Activated naive CD8-positive, alpha-beta T cell treated with anti-CD3 and anti-CD28 coated beads for 36 hours (primary cell): ENCODE measurements at places on chromosomes 12 and 14. TPM values are rescaled to one million over a fixed set of nuclear protein-coding genes. Genes with fewer than 3 reads are reported as not detected.

The BICDL1 gene
- total RNA-seq, result 62.7 TPM

The LMNTD1 gene
- not detected for total RNA-seq

The KRT85 gene
- not detected for total RNA-seq

The CDCA3 gene
- 62.5 TPM for total RNA-seq

The PKP2 gene
- total RNA-seq, result 0.18 TPM

The PIWIL1 gene
- not detected for total RNA-seq

The FRMD6 gene
- total RNA-seq, result 3.4 TPM

The POTEM gene
- total RNA-seq, result not detected

The HOXC11 gene
- not detected for total RNA-seq

The GALNT8 gene
- not detected for total RNA-seq

The LALBA gene
- not detected for total RNA-seq

The FERMT2 gene
- total RNA-seq, result 2.3 TPM

GRCh38 chr14:36949371-36949770 lies 223.0 kb downstream of the SLC25A21 start:
- no peaks in the 10 kb centered on the region for H3K4me1 ChIP-seq
- no peaks in the 10 kb centered on the region for H3K36me3 ChIP-seq
- no peak for DNase-seq
- no peak overlapping the region for H3K4me3 ChIP-seq

- no peaks in the 10 kb centered on the region for H3K27me3 ChIP-seq
- DNase-seq, result peak; percentile 45
- no peak overlapping the region for H3K27ac ChIP-seq
- peaks cover 17% of the 10 kb centered on the region for H3K36me3 ChIP-seq
- H3K4me1 ChIP-seq, result peaks cover 37% of the 10 kb centered on the region
Measured at GRCh38 chr12:21502164-21502496, 541 bp downstream of the GOLT1B start.

- H3K36me3 ChIP-seq, result no peaks in the 10 kb centered on the region
- H3K27ac ChIP-seq, result no peak overlapping the region
- DNase-seq, result no peak
- H3K4me3 ChIP-seq, result no peak overlapping the region
- H3K27me3 ChIP-seq, result peaks cover 71% of the 10 kb centered on the region
- H3K4me1 ChIP-seq, result peaks cover 9% of the 10 kb centered on the region
Measured at GRCh38 chr14:90056826-90057225, 5.0 kb upstream of the KCNK13 start.

- H3K36me3 ChIP-seq, result no peaks in the 10 kb centered on the region
- H3K27me3 ChIP-seq, result no peaks in the 10 kb centered on the region
- no peak overlapping the region for H3K4me3 ChIP-seq
- no peak for DNase-seq
Measured at GRCh38 chr12:32478858-32479725, 79.7 kb downstream of the FGD4 start.

GRCh38 chr12:121191151-121191550 lies 18.8 kb upstream of the P2RX4 start:
- H3K4me3 ChIP-seq, result no peak overlapping the region
- H3K27me3 ChIP-seq, result no peaks in the 10 kb centered on the region
- DNase-seq, result no peak
- H3K36me3 ChIP-seq, result no peaks in the 10 kb centered on the region

GRCh38 chr14:104481323-104481722 lies 98.2 kb upstream of the C14orf180 start:
- H3K4me1 ChIP-seq, result peaks cover 1% of the 10 kb centered on the region
- peaks cover 2% of the 10 kb centered on the region for H3K36me3 ChIP-seq
- no peak for DNase-seq
- no peak overlapping the region for H3K27ac ChIP-seq

DNA sequence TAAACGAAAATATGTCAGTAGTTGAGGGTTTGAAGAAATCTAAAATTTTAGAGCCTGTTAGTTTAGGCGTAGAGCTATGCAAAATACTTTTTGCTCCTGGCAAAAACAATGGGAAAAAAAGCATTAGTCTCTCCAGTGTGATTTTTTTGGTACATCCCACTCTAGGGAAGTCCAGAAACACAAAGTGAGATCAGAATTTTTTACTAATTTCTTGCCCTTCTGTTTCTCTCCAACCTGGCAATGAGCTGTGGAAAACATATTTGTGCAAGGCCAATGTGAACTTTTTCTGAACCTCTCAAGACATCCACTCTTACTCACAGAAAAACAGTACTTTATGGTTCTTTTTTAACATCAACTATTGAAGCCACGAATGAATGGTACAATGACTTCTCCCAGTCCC lies 56.9 kb upstream of the DCN start:
- H3K4me1 ChIP-seq, result peaks cover 1% of the 10 kb centered on the region
- DNase-seq, result no peak
- no peak overlapping the region for H3K4me3 ChIP-seq

GRCh38 chr14:75196468-75196867 lies 20.1 kb upstream of the TMED10 start:
- no peaks in the 10 kb centered on the region for H3K4me1 ChIP-seq
- no peak overlapping the region for H3K27ac ChIP-seq
- H3K27me3 ChIP-seq, result no peaks in the 10 kb centered on the region
- no peaks in the 10 kb centered on the region for H3K36me3 ChIP-seq
- DNase-seq, result no peak
- H3K4me3 ChIP-seq, result no peak overlapping the region

GRCh38 chr14:76112889-76113624 lies 38.7 kb upstream of the GPATCH2L start:
- peaks cover 11% of the 10 kb centered on the region for H3K27me3 ChIP-seq
- no peak overlapping the region for H3K27ac ChIP-seq
- no peaks in the 10 kb centered on the region for H3K36me3 ChIP-seq
- no peak overlapping the region for H3K4me3 ChIP-seq
- no peaks in the 10 kb centered on the region for H3K4me1 ChIP-seq
- DNase-seq, result no peak

- H3K36me3 ChIP-seq, result no peaks in the 10 kb centered on the region
- no peaks in the 10 kb centered on the region for H3K27me3 ChIP-seq
- no peaks in the 10 kb centered on the region for H3K4me1 ChIP-seq
Measured at GRCh38 chr12:78951803-78952551, 87.4 kb downstream of the SYT1 start.

DNA sequence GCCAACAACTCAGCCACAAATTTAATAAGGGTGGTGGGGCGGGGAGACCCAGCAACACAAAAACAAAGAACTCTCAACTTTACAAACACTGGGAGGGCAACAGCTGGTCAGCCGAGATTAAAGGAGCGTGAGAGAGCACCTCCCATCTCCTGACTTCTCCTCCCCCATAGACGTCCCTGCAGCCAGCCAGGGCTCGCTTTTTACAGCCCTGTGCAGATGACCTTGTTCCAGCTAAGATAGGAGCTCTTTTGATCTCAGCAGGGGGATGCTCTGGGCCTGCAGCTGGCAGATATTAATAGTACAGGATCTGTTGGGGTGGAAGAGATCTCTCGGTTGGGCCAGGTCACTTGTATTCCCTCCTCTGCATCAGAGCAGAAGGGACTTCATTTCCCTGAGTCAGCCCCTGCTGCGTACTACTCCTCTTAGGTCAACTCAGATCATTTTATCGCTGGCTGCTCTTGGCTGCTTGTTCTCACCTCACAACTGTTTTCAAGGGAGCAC lies 475.8 kb downstream of the RAD51B start:
- H3K27ac ChIP-seq, result no peak overlapping the region
- DNase-seq, result no peak
- peaks cover 45% of the 10 kb centered on the region for H3K4me1 ChIP-seq
- H3K4me3 ChIP-seq, result no peak overlapping the region

DNA sequence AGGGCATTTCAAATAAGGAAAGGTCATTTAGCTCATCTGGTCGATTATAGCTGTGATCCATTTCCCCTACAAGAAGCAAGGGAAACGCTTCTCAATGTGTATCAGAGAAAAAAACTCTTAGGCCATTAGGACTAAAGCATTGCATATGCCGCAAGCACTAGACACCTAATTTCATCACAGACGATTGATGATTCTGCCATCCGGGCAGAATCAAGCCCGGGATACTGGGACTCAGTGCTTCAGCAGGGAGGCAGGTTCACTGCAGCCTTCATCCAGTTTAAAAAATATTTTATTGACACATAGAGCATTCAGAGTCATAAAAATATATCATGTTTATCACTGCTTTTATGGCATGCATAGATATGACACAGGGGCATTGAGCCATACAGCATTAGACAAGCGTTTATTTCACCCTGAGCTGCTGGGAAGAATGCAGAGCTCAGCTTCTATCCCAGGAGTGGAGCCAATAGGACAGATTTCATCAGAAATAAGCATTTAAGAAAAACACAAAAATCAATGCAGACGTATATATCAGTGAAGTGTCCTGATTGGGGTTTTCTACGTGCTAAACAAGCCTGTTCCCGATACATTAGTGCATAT lies 806.9 kb downstream of the GALC start:
- no peaks in the 10 kb centered on the region for H3K27me3 ChIP-seq
- H3K36me3 ChIP-seq, result no peaks in the 10 kb centered on the region
- H3K27ac ChIP-seq, result no peak overlapping the region

DNA sequence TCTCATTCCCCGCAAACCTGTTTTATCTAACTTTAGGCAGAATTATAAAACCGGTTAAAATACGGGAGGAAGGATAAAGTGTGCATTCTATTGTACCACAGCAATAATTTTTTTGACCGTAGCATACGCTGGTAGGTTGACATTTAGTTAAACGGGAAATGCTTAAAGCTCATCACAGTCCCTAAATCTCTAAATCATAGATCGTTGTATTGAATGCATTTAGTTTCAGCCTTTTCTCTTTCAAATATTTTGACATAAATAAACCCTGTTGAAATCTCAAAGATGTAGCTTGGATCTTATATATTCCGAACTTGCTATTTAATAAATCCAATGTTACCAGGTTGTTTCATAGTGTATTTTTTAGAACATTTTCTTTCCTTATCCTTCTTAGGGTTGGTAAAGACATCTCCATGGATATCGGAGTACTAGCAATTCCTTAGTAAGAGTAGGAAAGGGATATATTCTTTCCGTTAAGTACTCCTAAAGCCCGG lies 798 bp downstream of the CLEC2B start:
- H3K27ac ChIP-seq, result peak overlapping the region; percentile 99
- peak overlapping the region; percentile 87 for H3K4me3 ChIP-seq
- H3K36me3 ChIP-seq, result peaks cover 19% of the 10 kb centered on the region
- no peaks in the 10 kb centered on the region for H3K27me3 ChIP-seq
- H3K4me1 ChIP-seq, result peaks cover 42% of the 10 kb centered on the region
- DNase-seq, result no peak
